Posterior vena cava (tissue), 2 donors: ENCODE measurements at places on chromosomes 6 and 20.

DNA sequence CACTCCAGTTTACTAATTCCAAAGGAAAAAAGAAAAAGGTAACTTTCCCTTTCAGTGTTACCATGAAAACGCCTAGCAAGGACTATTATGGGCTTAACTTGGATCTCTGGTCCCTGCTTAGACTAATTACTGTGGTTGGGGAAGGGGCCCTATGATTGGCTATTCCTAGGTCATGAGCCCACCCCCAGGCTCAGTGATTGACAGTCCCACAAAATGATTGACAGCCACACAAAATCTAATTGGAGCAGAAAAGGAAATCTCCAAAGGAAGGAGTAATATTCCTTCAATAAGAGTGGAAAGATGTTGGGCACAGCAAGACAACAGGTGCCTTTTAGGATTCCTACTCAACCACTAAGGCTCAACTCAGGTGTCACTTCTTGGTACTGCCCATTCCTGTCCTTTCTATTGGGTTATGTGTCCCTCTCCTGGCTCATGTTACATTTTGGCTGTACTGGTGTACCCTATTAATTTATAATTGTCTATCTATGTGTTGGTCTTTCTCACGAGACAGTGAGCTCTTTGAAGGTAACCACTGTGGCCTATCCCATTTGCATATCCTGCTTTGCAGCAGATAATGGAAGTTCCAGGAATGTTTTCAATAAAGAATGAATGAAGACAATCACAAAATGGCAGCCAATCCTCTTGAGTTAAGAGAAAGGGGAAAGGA, 5.5 kb upstream of the UTRN start:
- no peak for DNase-seq

- DNase-seq, result no peak
Observed at GRCh38 chr20:53395188-53395923, 198.3 kb downstream of the ZNF217 start.

GRCh38 chr6:9361749-9362148, 926.4 kb upstream of the SLC35B3 start:
- no peak for DNase-seq

- no peak for DNase-seq
Observed at GRCh38 chr6:118558464-118559217, 10.5 kb downstream of the PLN start.
